ENCODE measurements at places on chromosomes 7 and 10.
A peak's percentile ranks its signal among the peaks of the same experiment; 100 is the strongest.

DNA sequence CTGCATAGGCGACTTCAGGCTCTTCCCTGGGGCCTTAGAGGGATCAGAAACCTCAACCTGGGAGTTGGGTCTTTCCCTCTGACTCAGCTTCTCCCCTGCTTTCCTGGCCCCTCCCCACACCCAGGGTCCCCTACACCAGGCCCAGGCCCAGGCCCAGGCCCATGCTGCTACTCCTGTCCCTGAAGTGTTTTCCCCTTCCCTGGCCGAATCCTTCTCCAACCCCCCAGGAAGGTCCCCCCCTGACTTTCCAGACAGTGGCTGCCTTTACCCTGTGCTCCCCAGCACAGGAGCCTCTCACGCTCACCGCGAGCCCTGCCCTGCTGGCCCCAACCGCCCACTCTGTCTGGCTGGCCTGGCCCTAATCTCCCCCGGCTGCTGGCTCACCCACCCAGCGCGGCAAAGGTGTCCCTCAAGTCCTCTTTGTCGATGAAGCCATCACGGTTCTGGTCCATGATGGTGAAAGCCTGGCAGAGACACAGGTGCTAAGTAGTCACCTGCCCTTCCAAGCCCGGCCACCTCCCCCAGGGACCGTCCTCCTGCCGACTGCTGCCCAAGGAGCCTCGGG, 6.4 kb downstream of the MYL10 start:
- DNase-seq, result no peak

- peak; percentile 85 for DNase-seq
These were observed 45.3 kb upstream of the PIK3AP1 start for GRCh38 chr10:96765406-96766240.

DNA sequence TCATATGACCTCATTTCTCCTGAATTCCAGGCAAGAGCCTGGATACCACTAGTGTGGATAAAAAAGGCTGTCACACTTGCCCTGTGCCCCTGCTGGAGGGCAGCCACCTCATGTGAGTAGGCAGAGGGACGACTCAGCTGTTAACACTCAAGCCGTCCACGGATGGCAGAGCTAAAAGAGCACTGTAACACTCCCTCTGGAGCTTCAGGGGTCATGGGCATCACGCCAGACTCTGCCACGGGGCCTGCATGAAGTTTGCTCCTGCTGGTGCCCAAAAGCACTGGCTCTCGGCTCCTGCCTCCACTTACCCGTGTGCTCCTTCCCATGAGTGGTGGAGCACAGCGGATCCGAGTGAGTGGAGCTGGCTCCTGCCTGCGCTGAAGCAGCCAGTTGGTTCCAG, 919.8 kb upstream of the C7orf33 start:
- DNase-seq, result no peak

DNA sequence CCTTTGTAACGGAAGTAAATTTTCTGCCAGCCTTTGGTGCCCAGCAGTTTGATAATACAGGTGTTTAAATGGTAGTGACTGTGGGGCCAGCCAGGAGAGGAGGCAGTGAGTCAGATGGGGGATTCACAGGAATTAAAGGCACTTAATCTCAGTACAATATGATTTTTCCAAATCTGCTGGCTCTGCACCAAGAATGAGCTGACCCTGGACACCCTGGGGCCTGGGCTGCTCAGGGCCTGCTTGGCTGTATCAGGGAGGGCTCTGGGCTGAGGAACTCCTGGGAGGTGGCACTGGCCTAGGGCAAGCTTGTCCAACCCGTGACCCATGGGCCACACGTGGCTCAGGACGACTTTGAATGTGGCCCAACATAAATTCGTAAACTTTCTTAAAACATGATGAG, 104.1 kb downstream of the ZMIZ1 start:
- no peak for DNase-seq

GRCh38 chr10:266974-267425, 131.7 kb downstream of the ZMYND11 start:
- no peak for DNase-seq

- DNase-seq, result no peak
These were observed 31.6 kb upstream of the FOXK1 start for GRCh38 chr7:4650433-4651047.

All from natural killer cell (primary cell).